Fibroblast of the aortic adventitia (primary cell): ENCODE measurements at places on chromosomes 1 and 21. TPM values are rescaled to one million over a fixed set of nuclear protein-coding genes. Genes with fewer than 3 reads are reported as not detected.

FAM43B gene
- 0.90 TPM in 1 of 2 replicates, not detected in the other for total RNA-seq

TOR3A gene
- 32.5 and 92.2 TPM in 2 replicates for total RNA-seq

OBSCN gene
- total RNA-seq, result 0.99 and 3.1 TPM in 2 replicates

KRTAP27-1 gene
- not detected in 2 replicates for total RNA-seq

F13B gene
- not detected in 2 replicates for total RNA-seq

ATP1A4 gene
- total RNA-seq, result not detected in 2 replicates

SDC3 gene
- 26.8 and 47.5 TPM in 2 replicates for total RNA-seq

GRIK1 gene
- 0.81 TPM in 1 of 2 replicates, not detected in the other for total RNA-seq

NLRP3 gene
- under 0.01 TPM in 1 of 2 replicates, not detected in the other for total RNA-seq

LHX8 gene
- total RNA-seq, result 0.09 TPM in 1 of 2 replicates, not detected in the other

RBM11 gene
- total RNA-seq, result not detected in 2 replicates

ENAH gene
- total RNA-seq, result 131 and 148 TPM in 2 replicates

ERG gene
- total RNA-seq, result 6.9 and 9.9 TPM in 2 replicates

HPCAL4 gene
- under 0.01 TPM in 1 of 2 replicates, not detected in the other for total RNA-seq

IL20 gene
- total RNA-seq, result not detected in 2 replicates

BLZF1 gene
- 44.9 and 56.7 TPM in 2 replicates for total RNA-seq

VTCN1 gene
- total RNA-seq, result not detected in 2 replicates

SLC9C2 gene
- not detected in 2 replicates for total RNA-seq

AADACL3 gene
- total RNA-seq, result not detected in 2 replicates

OR2T11 gene
- total RNA-seq, result not detected in 2 replicates

SPRR5 gene
- total RNA-seq, result not detected in 2 replicates

WNT3A gene
- not detected in 2 replicates for total RNA-seq

THEM5 gene
- total RNA-seq, result not detected in 2 replicates

LAMTOR2 gene
- total RNA-seq, result 40.4 and 74.7 TPM in 2 replicates

ZNF648 gene
- not detected in 2 replicates for total RNA-seq

PRKACB gene
- total RNA-seq, result 18.3 and 30.3 TPM in 2 replicates

TNFRSF1B gene
- total RNA-seq, result 7.3 and 10.7 TPM in 2 replicates

S100A12 gene
- total RNA-seq, result not detected in 2 replicates

COL6A2 gene
- total RNA-seq, result 1,068 and 5,275 TPM in 2 replicates

TSSK3 gene
- total RNA-seq, result 1.2 and 2.3 TPM in 2 replicates
